Ascending aorta (tissue), 2 donors: ENCODE measurements at places on chromosomes 3 and 15. TPM values are rescaled to one million over a fixed set of nuclear protein-coding genes. Genes with fewer than 3 reads are reported as not detected.

DNA sequence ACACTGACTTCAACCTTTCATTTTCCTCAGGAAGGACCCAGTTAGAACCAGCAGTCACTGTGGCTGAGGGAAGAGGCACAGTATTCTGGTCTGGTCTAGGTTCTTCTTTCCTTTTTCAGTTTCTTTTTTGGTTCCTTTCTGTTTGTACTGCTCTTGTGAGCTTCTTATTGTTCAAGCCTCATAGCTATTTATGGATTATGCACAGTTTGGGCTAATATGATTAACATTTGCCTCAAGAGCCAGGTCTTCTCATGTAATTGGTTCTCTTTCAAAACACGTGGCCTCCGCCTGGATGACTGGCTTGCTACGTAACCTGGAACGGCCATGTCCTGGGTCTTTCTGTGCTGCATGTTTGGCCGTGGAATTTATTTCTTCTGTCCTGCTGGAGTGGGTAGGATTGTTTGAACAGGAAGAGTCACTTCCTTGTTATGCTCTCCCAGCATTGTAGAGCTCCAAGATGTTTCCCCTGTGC lies 43.3 kb downstream of the RBMS3 start:
- DNase-seq, result peak; percentile 89

DNA sequence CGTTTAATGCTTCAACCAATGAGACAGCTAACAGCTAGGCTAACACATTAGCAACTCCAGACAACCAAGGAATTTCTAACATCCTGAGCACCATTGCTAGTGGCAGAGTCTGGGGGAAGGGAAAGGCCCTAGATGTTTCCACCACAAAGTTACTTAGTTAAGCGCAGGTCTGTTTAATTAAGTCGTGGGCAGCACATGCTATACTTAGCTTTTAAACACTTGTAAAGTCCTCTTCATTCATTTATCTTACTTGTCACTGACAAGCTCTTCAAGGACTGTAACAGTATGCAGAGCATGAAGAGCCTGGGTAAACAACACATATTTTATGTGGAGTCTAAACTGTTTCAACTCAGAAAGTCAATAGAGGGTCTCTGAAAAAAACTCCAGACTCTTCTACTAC lies 221.1 kb upstream of the WNT5A start:
- DNase-seq, result no peak

GRCh38 chr3:87949879-87950208 lies 109.0 kb downstream of the CGGBP1 start:
- DNase-seq, result no peak

SLC15A2 gene
- not detected for total RNA-seq

SCAANT1 gene
- total RNA-seq, result not detected

ARL6 gene
- total RNA-seq, result 18.5 TPM
